ENCODE measurements at places on chromosomes 1 and 21. TPM values are rescaled to one million over a fixed set of nuclear protein-coding genes. Genes with fewer than 3 reads are reported as not detected.

NBPF20 gene
- total RNA-seq = 8.2 TPM

NECAP2 gene
- total RNA-seq = 98.4 TPM

IFI16 gene
- total RNA-seq = 106 TPM

SLC16A4 gene
- 0.23 TPM for total RNA-seq

TMEM52 gene
- total RNA-seq = 0.93 TPM

PTGER3 gene
- 0.53 TPM for total RNA-seq

NSL1 gene
- total RNA-seq = 37.8 TPM

RCAN1 gene
- 5.8 TPM for total RNA-seq

LAPTM5 gene
- total RNA-seq = 577 TPM

C1QTNF12 gene
- 2.8 TPM for total RNA-seq

FMN2 gene
- not detected for total RNA-seq

AIRE gene
- total RNA-seq = 0.47 TPM

NPL gene
- total RNA-seq = 4.2 TPM
